CD8-positive, alpha-beta memory T cell (primary cell): ENCODE measurements at places on chromosomes 4 and X. TPM values are rescaled to one million over a fixed set of nuclear protein-coding genes. Genes with fewer than 3 reads are reported as not detected.

- no peak for DNase-seq
Observed at GRCh38 chrX:131405497-131405896, 116.4 kb upstream of the IGSF1 start.

GRCh38 chr4:53694666-53695065, 103.4 kb upstream of the LNX1 start:
- DNase-seq, result no peak

- no peak for DNase-seq
Observed at GRCh38 chr4:110003401-110004187, 90.9 kb downstream of the EGF start.

Gene SPANXD
- not detected for total RNA-seq

- DNase-seq, result no peak
Observed at GRCh38 chrX:130654409-130654950, 248.5 kb downstream of the ENOX2 start.
